GOT3 (cell line): ENCODE measurements at places on chromosomes 1 and 21.

DNA sequence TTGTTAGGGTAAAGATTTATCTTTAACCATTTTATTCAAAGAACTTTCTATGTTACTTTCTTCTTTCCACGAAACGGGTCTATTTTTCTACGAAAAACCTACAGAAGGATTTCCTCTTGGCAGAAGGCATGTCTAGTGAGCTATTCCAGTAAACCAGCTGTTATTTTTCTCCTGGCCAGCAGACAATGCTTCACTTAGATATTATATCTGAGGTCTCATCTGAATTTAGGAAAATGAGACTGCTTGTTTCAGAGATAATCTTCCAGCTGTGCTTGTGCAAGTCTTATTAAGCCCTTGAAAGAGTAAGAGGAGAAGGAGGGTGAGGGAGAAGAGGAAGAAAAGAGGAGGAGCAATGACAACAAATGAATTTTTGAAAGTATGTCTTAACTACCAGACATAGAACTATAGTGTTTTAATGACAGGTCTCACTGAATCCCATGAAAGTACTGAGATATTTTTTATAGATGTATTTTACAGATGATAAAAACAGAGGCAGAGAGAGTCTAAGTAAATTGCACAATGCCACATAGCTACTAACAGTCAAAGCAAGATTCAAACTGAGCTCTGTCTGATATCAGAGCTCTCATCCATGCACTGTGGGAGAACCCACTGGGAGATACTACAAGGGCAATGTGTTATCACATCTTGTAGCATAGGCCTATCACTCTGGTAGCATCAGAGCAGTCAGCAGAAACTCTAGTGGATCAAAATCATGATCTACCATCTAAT, 54.6 kb upstream of the SAMSN1 start:
- DNase-seq = no peak

- DNase-seq = no peak
Measured at GRCh38 chr1:19074902-19075721, 118.6 kb upstream of the IFFO2 start.

GRCh38 chr1:193185211-193185610, 1.2 kb downstream of the B3GALT2 start:
- DNase-seq = no peak

- DNase-seq = no peak
Measured at GRCh38 chr1:32988665-32989064, 24.1 kb upstream of the RNF19B start.

DNA sequence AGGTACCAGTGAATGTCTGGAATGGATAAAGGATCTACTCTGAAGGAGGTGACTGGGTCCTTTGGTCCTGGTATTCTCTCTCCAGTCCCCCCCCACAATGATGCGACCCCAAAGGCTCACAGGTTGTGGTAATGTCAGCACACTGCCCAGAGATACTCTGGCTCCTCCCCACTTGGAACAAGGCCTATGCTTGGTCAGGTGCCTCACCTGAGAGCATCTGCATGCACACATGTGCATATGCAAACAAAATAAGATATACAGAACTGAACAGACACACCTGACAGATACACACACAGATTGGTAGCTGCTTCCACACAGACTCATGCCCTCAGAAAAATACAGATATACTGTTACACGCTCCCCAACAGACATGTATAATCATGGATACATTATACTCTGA, 33.5 kb downstream of the DMAP1 start:
- DNase-seq = no peak

- DNase-seq = no peak
Measured at GRCh38 chr1:164337394-164337793, 221.6 kb upstream of the PBX1 start.

- DNase-seq = no peak
Measured at GRCh38 chr1:151618470-151618869, 6.6 kb downstream of the SNX27 start.

- no peak for DNase-seq
Measured at GRCh38 chr1:206430031-206430983, 40.0 kb upstream of the IKBKE start.

DNA sequence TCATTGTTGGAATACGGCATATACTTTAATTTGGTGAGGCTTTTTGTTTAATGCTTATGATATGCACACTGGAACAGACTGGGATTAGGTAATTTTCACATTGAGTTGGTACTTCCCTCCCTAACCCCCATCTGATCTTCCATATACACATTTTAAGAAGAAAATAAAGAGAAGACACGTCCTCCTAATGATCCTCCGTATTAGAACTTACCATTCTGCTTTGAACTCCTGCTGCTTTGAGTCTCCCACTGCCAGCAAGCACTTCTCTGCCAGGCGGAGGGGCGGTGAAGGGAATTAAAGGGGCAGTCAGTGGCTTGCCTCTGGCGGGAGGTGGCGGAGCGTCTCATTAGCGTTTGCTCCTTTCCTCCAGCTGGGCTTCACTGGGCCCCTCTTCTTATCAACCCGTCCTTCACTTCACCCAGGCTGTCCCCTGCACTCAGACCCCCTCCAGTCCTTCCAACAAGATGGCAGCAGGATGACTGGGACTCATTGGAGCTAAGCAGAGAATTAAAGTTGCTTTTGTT, 433.4 kb downstream of the KIF26B start:
- DNase-seq = no peak

- no peak for DNase-seq
Measured at GRCh38 chr1:218482683-218483082, 137.5 kb downstream of the TGFB2 start.
